ENCODE measurements at places on chromosomes 1 and 21.
A peak's percentile ranks its signal among the peaks of the same experiment; 100 is the strongest.

DNA sequence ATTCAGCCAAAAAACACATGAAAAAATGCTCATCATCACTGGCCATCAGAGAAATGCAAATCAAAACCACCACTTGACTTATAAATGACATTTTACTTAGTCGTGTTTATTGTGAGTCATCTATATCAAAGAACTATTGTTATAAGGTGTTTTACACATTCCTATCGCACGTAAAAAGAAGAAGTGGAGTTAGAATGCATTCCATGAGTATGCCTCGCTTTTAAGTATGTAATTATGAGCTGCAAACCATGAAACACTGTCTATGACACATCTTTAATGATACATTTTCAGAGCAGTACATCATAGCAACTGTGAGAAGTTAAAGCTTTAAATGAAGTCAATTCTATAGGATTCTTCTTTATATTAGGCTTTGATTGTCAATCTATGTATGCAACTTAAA lies 614.3 kb upstream of the ADAMTS5 start:
- DNase-seq = no peak

GRCh38 chr1:1144122-1144842 lies 28.4 kb upstream of the C1orf159 start:
- no peak for DNase-seq

DNA sequence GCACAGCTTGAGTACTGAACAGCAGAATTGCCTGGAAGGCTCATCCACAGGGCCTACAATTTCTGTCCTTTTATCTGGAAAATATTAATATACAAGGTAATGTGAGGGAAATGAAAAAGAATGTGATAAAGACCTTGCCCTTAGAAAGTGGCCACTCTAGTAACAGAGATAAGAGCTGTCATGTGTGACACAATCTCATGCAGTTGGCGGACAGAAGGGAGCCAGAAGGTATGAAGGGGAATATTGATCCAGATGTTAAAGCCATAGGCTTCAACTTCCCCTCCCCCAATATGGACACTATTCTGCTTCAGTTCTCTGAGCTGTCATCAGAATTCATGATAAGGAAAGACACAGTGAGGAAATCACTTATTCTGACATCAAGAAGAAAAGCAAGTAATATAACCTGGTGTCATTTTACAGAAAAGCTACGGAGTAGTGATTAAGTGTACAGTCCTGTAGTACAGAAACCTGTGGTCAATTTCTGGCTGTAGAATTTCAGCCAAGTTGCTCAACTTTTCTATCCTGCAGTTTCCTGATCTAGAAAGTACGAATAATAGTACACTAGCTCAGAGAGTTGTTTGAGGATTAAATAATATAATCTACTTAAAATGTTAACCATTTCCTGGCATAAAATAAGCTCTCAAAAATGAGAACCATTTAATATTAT lies 572.1 kb downstream of the DPYD start:
- no peak for DNase-seq

DNA sequence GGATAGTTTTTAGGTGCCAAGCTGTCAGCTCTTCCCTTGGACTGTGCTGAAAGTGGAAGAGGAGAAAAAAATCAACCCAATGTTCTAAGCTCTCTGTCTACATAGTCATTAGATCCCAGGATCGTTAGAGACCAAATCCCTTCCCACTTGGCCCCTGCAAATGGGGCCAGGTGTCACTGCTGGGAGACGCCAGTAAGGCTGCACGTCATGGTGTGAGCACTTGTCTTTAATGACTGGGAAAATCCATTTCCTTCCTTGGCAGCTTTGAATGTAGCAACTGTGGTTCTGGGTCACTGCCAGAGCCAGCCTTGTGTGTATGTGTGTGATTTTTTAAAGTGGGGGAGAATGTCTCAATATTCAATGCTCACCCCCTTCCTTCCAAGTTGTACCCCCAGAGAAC lies 59.9 kb downstream of the MAN1C1 start:
- DNase-seq = no peak

GRCh38 chr1:158491316-158491715 lies 19.3 kb downstream of the OR10R2 start:
- no peak for DNase-seq

DNA sequence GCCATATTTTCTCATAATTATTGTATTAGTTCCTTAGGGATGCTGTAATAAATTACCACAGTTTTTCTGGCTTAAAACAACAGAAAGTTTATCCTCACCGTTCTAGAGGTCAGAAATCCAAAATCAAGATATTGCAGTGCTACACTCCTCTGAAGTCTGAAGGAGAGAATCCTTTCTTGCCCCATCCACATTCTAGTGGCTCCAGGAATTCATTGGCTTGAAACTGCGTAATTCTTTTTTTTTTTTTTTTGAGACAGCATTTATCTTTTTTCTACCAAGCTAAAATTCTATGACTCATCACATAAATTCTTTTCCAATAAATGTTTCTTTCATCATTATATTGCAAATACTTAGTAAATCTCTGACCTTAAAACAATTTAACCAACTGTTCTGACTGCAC lies 451.0 kb upstream of the RGS18 start:
- DNase-seq = no peak

DNA sequence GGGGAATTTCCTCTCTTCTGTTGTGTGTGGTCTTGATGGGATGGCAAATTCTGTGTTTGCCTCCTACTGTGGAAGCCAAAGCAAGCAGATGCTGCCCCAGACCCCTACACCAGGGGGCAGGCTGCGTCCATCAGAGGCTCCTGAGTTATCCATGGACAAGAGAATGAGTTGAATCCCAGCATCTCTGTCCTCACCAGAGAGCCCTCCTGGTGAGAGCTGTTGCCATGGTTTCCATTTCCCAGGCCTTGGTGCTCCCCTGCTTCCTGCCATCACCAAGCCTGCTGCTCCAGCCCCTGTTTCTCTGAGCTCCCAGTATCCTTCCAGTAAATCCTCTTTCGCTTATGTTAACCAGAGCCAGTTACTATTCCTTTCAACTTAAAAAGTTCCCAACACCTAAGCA lies 20.4 kb upstream of the GNG12 start:
- DNase-seq = peak; percentile 9

GRCh38 chr1:54507033-54507870 lies 40.8 kb upstream of the ACOT11 start:
- DNase-seq = no peak

DNA sequence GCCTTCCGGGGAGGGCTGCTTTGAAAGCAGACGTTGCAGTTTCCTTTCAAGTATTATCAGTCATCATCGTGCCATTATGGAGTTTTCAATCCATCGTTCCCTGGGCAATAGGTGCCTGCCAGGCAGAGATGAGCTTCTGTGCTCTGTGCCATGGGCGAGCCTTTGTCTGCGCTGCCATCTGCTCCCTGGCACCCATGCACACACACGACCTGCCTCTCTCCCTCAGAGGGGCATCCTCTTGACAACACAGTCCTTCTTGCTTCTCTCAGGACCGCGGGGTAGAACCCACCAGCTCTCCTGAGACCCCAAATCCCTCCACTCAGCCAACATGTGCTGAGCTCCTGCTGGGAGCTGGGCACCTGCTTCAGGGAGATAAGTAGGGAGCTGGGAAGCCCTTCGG lies 149.3 kb downstream of the HMGB4 start:
- no peak for DNase-seq

DNA sequence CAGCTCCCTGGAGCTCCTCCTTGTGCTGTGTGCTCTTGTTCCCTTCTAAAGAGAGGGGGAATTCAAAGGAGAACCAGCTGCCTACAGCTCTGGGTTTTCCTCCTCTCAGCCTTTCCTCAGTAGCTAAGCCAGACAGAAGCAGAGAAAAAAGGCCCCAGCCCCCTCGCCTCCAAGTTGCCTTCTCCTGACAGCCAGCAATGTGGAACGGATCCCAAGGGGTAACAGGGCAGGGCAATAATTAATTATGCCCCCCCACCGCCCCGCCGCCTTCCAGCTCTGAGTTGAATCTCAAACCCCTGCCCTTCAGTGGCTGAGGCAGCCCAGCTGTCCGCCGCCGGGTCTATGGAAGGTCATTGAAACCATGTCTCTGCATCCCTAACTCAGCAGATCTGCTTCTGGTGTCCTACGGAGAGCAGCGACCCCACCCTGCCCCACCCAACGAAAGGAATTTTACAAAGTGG lies 69.0 kb upstream of the GOLT1A start:
- no peak for DNase-seq

- no peak for DNase-seq
Observed at GRCh38 chr21:35838987-35839763, 221.2 kb downstream of the SETD4 start.

- DNase-seq = no peak
Observed at GRCh38 chr21:31514598-31514997, 144.9 kb upstream of the SOD1 start.

DNA sequence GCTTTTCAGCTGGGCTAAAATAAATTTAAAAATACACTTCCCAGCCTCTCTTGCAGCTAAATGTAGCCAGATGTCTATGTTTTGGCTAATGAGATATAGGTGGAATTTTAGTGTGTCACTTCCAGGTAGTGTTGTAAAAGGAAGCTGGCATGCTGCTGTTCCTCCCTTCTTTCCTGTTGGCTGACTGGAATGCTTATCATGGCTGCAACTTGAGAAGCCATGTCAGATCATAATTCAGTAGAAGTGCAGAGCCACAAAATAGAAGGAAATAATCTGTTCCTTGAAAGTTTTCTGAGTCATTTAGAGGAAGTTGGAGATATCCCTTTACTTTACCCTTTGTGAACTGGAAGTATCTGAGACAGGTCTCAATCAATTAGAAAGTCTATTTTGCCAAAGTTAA lies 10.9 kb upstream of the RBM15 start:
- DNase-seq = no peak

Data from NK-92 treated with Interleukin-12 subunit alpha and Interleukin-12 subunit beta, amount 100 ng/mL, for 24 hours (cell line).